ENCODE measurements at places on chromosomes 12 and 14. TPM values are rescaled to one million over a fixed set of nuclear protein-coding genes. Genes with fewer than 3 reads are reported as not detected.

GRCh38 chr12:69966409-69966808, 141.4 kb downstream of the MYRFL start:
- DNase-seq, result no peak

- peak; percentile 81 for DNase-seq
Measured at GRCh38 chr12:48183876-48184548, 568 bp downstream of the CCDC184 start.

- peak; percentile 33 for DNase-seq
Measured at GRCh38 chr12:121590476-121591143, 9.8 kb upstream of the KDM2B start.

Gene DAO
- not detected for total RNA-seq

- no peak for DNase-seq
Measured at GRCh38 chr12:131589966-131590365, 120.9 kb upstream of the SFSWAP start.

Gene SLC6A12
- total RNA-seq, result not detected
